ENCODE measurements at places on chromosomes 4 and X.

GRCh38 chr4:168028568-168028967, 63.8 kb upstream of the ANXA10 start:
- DNase-seq = no peak

- no peak for DNase-seq
Observed at GRCh38 chr4:125315576-125316400, 1.0 kb downstream of the FAT4 start.

- DNase-seq = no peak
Observed at GRCh38 chr4:42570221-42570620, 86.7 kb downstream of the ATP8A1 start.

DNA sequence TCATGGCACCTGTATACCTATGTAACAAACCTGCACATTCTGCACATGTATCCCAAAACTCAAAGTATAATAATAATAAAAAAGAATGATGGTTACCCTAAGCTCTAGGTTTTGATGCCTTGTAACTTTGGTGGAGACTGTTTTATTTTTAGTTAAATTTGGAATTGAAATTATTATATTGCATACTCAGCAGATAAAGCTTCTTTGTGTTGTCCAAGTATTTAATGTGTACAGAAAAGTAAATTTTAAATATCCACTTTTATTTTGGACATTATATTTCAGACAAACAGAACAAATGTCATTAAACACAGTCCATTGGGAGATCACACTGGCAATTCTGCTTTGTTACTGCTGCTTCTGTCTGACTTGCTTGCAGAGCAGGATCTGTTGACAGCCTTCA, 684.5 kb upstream of the CT83 start:
- DNase-seq = no peak

GRCh38 chr4:15149234-15149838, 147.1 kb downstream of the CPEB2 start:
- DNase-seq = no peak
